ENCODE measurements at places on chromosomes 1 and 21.

DNA sequence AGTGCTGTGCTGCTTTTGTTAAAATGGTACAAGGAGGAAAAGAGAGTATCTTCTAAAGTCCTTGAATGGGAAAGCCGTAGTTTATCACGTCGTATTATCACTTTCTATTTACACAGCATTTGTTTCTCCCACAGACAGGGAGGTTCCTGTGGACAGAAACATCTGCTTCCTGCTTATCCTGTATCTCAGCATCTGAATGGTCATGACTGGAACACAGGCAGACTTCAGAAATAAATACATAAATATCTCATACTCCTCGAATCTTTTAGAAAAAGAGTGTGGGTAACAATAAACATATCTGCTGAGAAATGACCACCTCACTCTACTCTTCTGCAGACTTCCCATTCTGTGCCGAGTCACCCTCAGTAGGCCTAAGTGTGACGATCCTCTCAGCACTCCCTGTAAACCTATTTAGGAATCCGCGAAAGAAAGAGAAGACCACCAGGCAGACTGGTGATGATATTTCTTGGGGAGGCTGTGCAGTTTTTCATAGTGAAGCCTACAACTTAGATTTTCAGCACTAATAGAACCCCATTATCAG lies 393.5 kb downstream of the SMYD3 start:
- no peak for DNase-seq

DNA sequence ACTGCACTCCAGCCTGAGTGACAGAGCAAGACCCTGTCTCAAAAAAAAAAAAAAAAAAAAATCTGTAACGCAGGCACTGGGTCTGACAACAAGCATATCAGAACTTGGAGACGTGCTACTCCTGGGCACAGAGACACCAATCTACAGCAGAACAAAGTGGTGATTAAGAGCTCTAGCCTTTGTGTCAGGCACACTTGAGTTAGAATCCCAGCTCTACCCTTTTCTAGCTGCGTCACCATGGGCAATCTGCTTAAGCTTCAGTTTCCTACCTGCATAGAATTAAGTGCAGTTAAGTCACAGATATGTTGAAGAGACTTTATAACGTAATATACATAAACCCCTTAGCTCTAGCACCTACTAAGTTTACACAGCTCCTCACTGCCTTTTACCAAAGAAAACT lies 3.4 kb upstream of the CDCA8 start:
- no peak for DNase-seq

DNA sequence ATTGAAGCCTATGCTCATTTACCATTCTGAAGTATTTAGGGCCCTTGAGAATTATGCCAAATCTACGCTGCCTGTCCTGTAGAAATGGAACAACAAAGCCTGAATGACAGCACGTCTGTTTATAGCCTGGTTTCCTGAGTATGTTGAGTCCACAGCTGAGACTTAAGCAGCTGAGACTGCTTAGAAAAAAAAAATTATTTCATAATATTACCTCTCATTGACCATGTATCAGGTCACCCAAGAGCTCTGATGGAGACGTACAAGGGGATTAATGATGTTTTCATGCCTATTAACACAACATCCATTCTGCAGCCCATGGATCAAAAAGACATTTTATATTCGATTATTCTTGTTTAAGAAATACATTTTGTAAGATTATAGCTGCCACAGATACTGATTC lies 387.2 kb upstream of the NCAM2 start:
- DNase-seq = no peak

- no peak for DNase-seq
Measured at GRCh38 chr1:238232084-238232710, 341.5 kb upstream of the ZP4 start.

DNA sequence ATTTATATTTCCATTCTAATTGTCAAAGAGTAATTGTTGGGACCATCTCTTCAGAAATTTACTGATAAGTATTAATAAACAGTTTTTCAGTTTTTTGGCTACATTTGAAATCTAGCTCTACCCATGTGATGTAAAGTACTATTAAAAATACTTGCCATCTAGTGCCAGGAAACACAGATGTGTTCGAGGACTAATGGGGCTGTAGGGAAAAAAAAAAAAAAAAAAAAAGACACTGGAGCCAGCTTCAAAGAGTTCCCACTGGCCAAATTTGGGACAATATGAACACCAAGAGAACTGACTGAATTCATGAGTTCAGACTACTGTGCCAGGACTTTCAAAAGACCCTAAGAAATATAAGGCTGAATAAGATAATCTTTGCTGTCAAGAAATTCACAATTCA lies 65.2 kb upstream of the GFI1 start:
- DNase-seq = no peak

DNA sequence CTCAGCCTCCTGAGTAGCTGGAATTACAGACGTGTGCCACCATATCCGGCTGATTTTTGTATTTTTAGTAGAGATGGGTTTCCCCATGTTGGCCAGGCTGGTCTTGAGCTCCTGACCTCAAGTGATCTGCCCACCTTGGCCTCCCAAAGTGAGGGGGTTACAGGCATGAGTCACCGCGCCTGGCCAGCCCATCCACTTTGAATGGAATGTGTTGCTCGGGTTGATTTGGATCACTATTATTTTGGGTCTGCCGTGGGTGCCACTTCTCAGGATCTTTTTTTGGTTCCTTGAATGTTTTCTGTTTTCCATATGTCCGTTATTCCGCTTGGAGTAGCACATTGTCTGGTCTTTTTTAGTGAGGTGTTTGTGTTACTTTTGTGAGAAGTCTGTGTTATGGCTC lies 17.0 kb downstream of the PCNT start:
- no peak for DNase-seq

- DNase-seq = no peak
Measured at GRCh38 chr1:155179112-155180031, 5.7 kb downstream of the TRIM46 start.

DNA sequence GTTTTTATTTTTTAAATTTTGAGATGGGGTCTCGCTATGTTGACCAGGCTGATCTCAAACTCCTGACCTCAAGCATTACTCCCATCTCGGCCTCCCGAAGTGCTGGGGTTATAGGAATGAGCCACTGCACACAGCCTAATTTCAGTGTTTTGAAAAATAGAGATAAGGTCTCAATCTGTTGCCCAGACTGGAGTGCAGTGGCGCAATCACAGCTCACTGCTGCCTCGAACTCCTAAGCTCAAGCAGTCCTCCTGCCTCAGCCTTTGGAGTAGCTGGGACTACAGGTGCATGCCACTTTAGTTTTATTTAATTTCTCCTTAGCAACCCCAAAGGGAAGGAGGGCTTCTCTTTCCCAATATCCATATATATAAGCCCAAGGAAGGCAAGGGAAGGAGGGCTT lies 63.7 kb upstream of the LPGAT1 start:
- DNase-seq = no peak

- DNase-seq = no peak
Measured at GRCh38 chr1:161019751-161020495, 1.0 kb downstream of the F11R start.

GRCh38 chr1:6384962-6385361 lies 8.6 kb downstream of the ACOT7 start:
- no peak for DNase-seq

GRCh38 chr1:222788402-222789156 lies 26.3 kb upstream of the DISP1 start:
- DNase-seq = no peak

All from GOT3 (cell line).